ENCODE measurements at places on chromosomes 3 and 15. TPM values are rescaled to one million over a fixed set of nuclear protein-coding genes. Genes with fewer than 3 reads are reported as not detected.

DNA sequence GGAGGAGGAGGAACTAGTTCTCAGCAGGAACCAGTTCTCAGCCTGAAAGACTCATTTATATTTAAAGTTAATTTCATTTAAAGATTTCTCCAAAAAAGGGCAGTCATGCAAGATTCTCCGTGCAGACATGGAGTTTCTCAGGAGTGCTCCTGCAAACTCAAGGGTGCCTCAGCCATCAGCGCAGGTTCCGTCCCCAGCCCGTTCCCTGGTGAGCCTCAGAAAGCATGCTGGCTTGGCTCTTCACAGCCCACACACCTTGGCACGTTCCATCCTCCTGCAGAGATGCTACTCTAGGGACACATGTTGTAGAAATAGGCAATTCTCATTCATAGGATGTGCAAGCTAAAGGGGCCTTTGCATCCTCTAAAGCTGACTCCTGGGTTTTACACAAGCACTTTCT is 123.0 kb downstream of the LIPC start:
- H3K4me3 ChIP-seq: no peak overlapping the region
- H3K27ac ChIP-seq: no peak overlapping the region
- H3K36me3 ChIP-seq: no peaks in the 10 kb centered on the region
- no peaks in the 10 kb centered on the region for H3K27me3 ChIP-seq

GRCh38 chr3:53084310-53085001 is 38.6 kb upstream of the SFMBT1 start:
- H3K36me3 ChIP-seq: peaks cover 17% of the 10 kb centered on the region
- H3K27ac ChIP-seq: no peak overlapping the region
- H3K4me1 ChIP-seq: peaks cover 25% of the 10 kb centered on the region
- no peak overlapping the region for H3K4me3 ChIP-seq
- H3K27me3 ChIP-seq: no peaks in the 10 kb centered on the region

- peaks cover 3% of the 10 kb centered on the region for H3K27me3 ChIP-seq
- H3K27ac ChIP-seq: no peak overlapping the region
- no peak overlapping the region for H3K4me3 ChIP-seq
- H3K36me3 ChIP-seq: no peaks in the 10 kb centered on the region
These were observed 9.5 kb downstream of the MYL3 start for GRCh38 chr3:46853441-46854415.

DNA sequence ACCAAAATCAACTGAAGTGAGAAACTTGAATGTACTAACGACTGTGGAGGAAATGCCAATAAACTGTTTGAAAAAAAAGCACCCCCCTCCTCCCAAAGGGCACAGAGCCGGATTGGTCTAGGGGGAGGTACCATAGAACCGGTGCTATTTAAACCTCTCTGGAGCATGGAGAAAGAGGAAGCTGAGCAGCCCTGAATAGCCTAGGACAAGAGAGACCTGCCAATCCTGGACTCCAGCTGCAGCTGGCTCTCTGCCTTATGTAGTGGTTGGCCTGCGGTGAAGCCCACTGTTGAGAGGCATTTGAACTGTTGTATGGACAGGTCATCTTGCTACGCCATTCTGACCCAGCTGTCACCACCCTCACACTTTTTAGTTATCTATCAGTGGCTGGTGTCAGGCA is 1.5 kb upstream of the SH3GL3 start:
- peaks cover 9% of the 10 kb centered on the region for H3K27me3 ChIP-seq
- H3K27ac ChIP-seq: no peak overlapping the region
- H3K36me3 ChIP-seq: no peaks in the 10 kb centered on the region
- DNase-seq: no peak
- H3K4me3 ChIP-seq: no peak overlapping the region
- H3K4me1 ChIP-seq: peaks cover 28% of the 10 kb centered on the region

GRCh38 chr3:149010504-149010951 is 19.2 kb downstream of the GYG1 start:
- DNase-seq: no peak
- H3K27me3 ChIP-seq: no peaks in the 10 kb centered on the region
- no peak overlapping the region for H3K27ac ChIP-seq
- H3K4me1 ChIP-seq: no peaks in the 10 kb centered on the region
- H3K36me3 ChIP-seq: peaks cover 5% of the 10 kb centered on the region
- H3K4me3 ChIP-seq: no peak overlapping the region

- peaks cover 5% of the 10 kb centered on the region for H3K4me1 ChIP-seq
- H3K27me3 ChIP-seq: no peaks in the 10 kb centered on the region
- no peak for DNase-seq
- no peak overlapping the region for H3K4me3 ChIP-seq
These were observed 192.8 kb downstream of the SATB1 start for GRCh38 chr3:18232317-18232716.

GRCh38 chr15:84968301-84968700 is 13.4 kb upstream of the PDE8A start:
- H3K27ac ChIP-seq: no peak overlapping the region
- no peaks in the 10 kb centered on the region for H3K36me3 ChIP-seq
- no peak for DNase-seq
- H3K4me3 ChIP-seq: no peak overlapping the region
- peaks cover 8% of the 10 kb centered on the region for H3K4me1 ChIP-seq

- DNase-seq: no peak
- H3K4me1 ChIP-seq: no peaks in the 10 kb centered on the region
- H3K27me3 ChIP-seq: no peaks in the 10 kb centered on the region
These were observed 30.1 kb downstream of the FAIM start for GRCh38 chr3:138638641-138639040.

- H3K4me1 ChIP-seq: no peaks in the 10 kb centered on the region
- no peaks in the 10 kb centered on the region for H3K27me3 ChIP-seq
- DNase-seq: no peak
- no peak overlapping the region for H3K27ac ChIP-seq
These were observed 279.7 kb downstream of the PYDC2 start for GRCh38 chr3:191740712-191741111.

DNA sequence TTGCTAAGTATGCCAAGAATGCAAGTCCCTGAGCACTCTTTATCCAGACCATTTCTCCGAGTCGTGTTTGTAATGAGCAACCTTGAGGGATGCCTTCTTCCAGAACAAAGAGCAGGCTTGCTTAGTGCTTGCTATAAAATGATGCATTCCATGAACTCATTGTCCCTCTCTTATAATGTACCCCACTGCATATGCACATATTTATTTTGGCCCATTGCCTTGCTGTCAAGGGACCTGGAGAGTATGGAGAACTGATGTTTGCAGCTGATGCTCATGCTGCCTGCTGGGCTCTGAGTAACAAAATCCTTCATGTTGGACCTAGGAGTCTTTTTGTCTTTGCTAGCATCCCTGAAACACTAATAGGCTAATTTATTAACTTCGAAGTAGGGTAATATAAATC is 97.8 kb upstream of the AADACL2 start:
- H3K27ac ChIP-seq: no peak overlapping the region
- H3K36me3 ChIP-seq: no peaks in the 10 kb centered on the region
- H3K4me3 ChIP-seq: no peak overlapping the region

SPINT1 gene
- 4.5 TPM for total RNA-seq

IQCH gene
- 6.1 TPM for total RNA-seq

GPR62 gene
- total RNA-seq: 4.6 TPM

TMEM39A gene
- 38.7 TPM for total RNA-seq

DOCK3 gene
- 31.5 TPM for total RNA-seq

MYO9A gene
- 116 TPM for total RNA-seq

Data from spinal cord (tissue), 10 donors.